ENCODE measurements at places on chromosomes 7 and 10. TPM values are rescaled to one million over a fixed set of nuclear protein-coding genes. Genes with fewer than 3 reads are reported as not detected.

DNA sequence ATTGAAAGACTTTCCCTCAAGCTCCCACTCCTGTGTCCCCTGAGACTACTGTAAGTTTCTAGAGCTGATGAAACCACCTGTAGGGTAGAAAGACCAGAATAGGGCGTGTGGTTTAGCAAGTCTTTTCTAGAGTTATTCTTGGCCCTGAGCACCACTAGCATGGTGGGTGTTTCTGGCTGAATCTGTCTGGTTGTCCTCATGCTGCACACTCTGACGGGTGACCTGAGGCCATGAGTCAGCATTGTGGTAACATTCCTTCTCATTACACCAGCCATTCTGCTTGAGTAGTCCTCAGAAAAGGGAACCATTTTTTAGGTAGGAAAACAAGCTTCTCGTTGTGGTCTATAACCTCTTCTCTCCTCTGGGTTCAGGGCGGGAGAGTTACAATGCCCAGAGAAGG lies 250.3 kb downstream of the SNX13 start:
- H3K4me3 ChIP-seq: no peak overlapping the region
- no peak for DNase-seq
- no peaks in the 10 kb centered on the region for H3K36me3 ChIP-seq
- H3K4me1 ChIP-seq: no peaks in the 10 kb centered on the region
- H3K27ac ChIP-seq: no peak overlapping the region
- H3K27me3 ChIP-seq: no peaks in the 10 kb centered on the region

DNA sequence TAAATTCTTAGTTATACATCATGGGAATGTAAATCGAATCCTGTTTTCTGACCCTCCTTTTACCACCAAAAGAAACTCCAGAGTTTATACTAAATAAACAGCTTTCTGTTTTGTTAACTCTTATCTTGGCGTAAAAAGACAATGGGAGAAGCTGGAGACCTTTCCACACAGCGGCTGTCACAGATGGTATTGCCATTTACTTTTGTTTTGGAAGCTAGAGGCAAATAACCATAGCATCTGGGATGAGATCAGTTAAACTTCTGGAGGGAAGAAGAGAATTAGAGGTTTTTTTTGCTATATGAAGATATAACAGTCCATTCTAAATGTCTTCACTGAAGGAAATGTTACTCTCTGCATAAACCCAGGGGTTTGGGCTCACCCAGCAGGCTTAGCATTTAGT lies 258.9 kb downstream of the REEP3 start:
- peaks cover 9% of the 10 kb centered on the region for H3K27me3 ChIP-seq
- H3K36me3 ChIP-seq: no peaks in the 10 kb centered on the region
- no peaks in the 10 kb centered on the region for H3K4me1 ChIP-seq
- no peak overlapping the region for H3K4me3 ChIP-seq
- H3K27ac ChIP-seq: no peak overlapping the region
- no peak for DNase-seq

DNA sequence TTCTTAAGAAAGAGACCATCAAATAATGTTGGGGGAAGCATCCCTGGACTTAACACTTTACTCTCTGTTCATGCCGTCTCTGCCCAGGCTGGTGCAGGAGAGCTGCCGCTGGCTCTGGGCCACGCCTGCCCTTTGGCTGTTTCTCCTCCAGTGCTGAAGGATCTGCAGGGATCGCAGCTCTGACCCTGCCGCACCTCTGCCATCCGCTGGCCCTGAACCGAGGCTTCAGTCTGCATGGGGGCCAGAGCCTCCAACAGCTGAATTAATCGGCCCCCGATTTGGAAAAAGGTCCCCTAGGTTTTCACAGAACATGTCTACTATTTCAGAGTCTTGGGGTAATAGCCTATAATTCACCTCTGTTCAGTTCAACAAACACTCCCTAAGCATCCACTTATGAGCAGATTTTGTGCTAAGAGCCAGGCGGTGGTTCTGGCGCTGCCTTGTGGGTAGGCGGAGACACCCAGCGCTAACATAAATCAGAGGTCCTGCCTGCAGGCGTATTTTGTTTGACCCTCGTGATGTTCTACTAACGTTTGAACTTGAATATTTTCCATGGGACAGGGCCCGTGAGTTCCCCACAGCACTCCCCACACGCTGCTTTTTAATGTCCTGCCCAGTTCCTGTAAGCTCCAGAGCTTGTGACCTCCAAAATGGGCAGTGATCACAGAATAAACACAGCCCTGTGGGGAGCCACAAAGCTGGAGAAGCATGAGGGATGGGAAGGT lies 99.0 kb downstream of the DYNC2I1 start:
- no peak overlapping the region for H3K27ac ChIP-seq
- H3K4me3 ChIP-seq: no peak overlapping the region
- H3K36me3 ChIP-seq: peaks cover 5% of the 10 kb centered on the region
- DNase-seq: no peak
- H3K4me1 ChIP-seq: peaks cover 9% of the 10 kb centered on the region

DNA sequence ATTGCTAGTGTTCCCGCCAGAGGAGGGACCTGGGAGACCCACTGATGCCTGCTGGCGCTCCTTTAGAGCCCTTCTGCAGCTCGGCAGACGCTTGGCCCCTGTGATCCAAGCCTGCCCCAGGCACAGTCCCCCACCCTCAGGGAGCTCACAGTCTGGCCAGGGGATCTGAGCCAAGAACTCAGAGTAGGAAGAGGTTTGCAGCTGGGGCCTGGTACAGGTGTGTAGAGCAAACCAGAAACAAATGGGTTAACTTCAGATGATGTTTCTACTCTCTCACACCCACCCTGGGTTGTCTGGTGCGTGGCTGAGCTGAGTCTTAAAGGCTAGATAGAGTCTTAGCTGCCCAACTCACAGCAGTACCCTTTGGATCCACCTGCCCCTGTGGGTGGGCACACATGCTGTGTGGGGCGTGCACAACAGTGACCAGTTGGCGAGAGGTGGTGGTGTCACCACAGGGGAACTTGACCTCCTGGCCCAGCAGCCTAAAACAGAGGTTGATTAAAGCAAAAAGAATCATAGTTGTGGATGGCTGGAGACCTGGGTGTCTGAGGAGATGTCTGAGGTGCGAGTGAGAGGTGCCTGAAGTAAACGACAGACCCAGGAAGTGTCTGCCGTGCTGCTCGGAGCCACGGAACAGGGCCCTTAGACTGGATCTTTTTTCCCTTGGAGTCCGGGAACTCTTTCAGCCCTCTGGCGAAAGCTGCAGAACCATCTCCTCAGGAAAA lies 31.2 kb upstream of the SRGN start:
- H3K27ac ChIP-seq: peak overlapping the region; percentile 85
- H3K27me3 ChIP-seq: no peaks in the 10 kb centered on the region
- DNase-seq: no peak
- peak overlapping the region; percentile 1 for H3K4me3 ChIP-seq
- peaks cover 59% of the 10 kb centered on the region for H3K4me1 ChIP-seq
- H3K36me3 ChIP-seq: no peaks in the 10 kb centered on the region

- no peaks in the 10 kb centered on the region for H3K27me3 ChIP-seq
- no peaks in the 10 kb centered on the region for H3K4me1 ChIP-seq
- H3K4me3 ChIP-seq: no peak overlapping the region
Observed at GRCh38 chr7:67496589-67496988, 500.0 kb downstream of the TYW1 start.

DNA sequence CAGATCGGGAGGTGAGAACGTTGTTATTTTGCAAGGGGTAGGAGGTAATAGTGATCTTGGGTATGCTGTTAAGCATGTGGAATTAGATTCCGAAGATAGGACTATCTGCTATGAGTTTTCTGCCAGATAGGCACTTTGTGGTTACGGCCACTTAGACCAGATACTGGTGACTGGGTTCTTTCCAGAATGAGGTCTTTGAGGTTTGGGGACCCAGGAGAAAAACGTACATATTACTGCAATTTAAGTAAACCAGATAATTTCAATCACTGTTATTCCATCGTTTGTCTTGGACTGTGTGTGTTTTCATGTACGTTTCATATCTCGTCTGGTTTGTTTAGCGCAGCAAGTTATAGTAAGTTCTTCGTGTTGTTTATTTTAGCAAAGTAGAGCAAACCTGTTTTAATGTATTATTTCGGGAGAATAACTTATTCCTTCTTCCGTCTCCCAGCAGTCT lies 312 bp downstream of the ARL4A start:
- peaks cover 37% of the 10 kb centered on the region for H3K4me1 ChIP-seq
- H3K36me3 ChIP-seq: peaks cover 16% of the 10 kb centered on the region

GRCh38 chr7:77532247-77532646 lies 4.8 kb upstream of the PTPN12 start:
- H3K4me1 ChIP-seq: peaks cover 4% of the 10 kb centered on the region
- H3K27ac ChIP-seq: no peak overlapping the region
- DNase-seq: no peak
- no peak overlapping the region for H3K4me3 ChIP-seq

GRCh38 chr7:79909176-79909575 lies 225.5 kb upstream of the GNAI1 start:
- peaks cover 16% of the 10 kb centered on the region for H3K4me1 ChIP-seq
- no peak overlapping the region for H3K27ac ChIP-seq
- no peak overlapping the region for H3K4me3 ChIP-seq
- no peak for DNase-seq

DNA sequence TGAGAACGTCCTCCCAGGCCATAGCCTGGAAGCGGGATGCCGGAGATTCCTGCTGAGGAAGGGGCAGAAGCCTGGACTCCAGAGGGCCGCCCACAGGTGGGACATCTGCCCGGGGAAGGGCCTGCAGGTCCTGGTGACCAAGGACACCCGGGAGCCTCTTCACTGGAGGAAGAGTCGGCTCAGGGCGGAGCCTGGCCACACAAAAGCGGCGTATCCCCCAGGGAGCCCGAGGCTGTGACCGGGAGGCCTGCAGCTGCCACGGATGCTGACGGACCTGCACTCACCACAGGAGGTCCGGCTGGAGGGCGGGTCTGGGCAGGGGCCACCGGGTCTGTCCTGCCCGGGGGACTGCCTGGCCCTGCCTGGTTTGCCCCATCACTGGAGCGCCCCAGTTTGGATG lies 15.5 kb upstream of the ADGRA1 start:
- no peaks in the 10 kb centered on the region for H3K36me3 ChIP-seq
- no peak overlapping the region for H3K27ac ChIP-seq
- DNase-seq: no peak
- H3K27me3 ChIP-seq: no peaks in the 10 kb centered on the region

- H3K27ac ChIP-seq: peak overlapping the region; percentile 58
- peaks cover 14% of the 10 kb centered on the region for H3K36me3 ChIP-seq
- H3K27me3 ChIP-seq: no peaks in the 10 kb centered on the region
- peak overlapping the region; percentile 9 for H3K4me3 ChIP-seq
Observed at GRCh38 chr7:130421684-130422083, 19.1 kb downstream of the CEP41 start.

GRCh38 chr7:80070391-80070790 lies 64.2 kb upstream of the GNAI1 start:
- no peak overlapping the region for H3K4me3 ChIP-seq
- H3K27me3 ChIP-seq: no peaks in the 10 kb centered on the region
- H3K36me3 ChIP-seq: no peaks in the 10 kb centered on the region
- no peak overlapping the region for H3K27ac ChIP-seq

GRCh38 chr7:125098377-125098970 lies 168.8 kb upstream of the POT1 start:
- no peaks in the 10 kb centered on the region for H3K36me3 ChIP-seq
- DNase-seq: no peak
- no peaks in the 10 kb centered on the region for H3K27me3 ChIP-seq
- no peak overlapping the region for H3K4me3 ChIP-seq
- H3K27ac ChIP-seq: no peak overlapping the region

DNA sequence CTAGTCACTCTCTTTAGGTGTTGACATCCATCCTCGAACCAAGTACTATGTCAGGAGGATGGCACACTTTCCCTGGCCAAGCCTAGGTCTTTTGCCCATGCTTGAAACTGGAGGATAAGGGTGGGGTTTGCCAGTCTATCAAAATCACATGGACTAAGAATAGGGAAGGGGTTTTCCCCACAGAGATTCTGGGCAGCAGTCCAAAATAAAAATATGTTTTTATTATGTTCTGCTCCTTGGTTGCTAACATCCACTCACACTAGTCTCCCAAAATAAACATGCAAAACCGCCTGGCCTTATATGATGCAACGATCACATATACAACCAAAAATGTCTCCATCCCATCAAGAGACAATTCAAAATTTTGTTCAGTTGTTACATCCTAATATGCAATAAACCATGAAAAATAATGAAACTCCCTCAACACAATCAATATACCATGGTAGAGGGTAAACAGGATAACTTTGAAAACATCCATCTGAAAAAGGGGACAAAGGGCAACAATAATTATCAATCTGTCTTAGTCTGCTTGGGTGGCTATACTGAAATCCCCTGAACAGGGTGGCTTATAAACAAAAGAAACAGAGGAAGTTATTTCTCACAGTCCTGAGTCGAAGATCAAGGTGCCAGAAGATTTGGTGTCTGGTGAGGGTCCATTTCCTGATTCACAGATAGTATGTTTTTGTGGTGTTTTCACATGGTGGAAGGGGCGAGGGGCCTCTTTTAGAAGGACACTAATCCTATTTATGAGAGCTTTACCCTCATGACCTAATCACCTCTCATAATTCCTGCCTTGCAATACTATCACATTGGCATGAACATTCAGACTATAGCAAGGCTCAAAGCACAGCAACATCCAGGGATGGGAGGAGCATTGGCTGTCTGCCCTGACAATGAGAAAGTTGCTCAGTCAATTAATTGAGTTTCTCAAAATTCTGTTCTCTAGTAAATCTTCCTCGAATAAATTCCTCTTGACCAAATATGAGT lies 159.3 kb downstream of the ETV1 start:
- H3K4me1 ChIP-seq: no peaks in the 10 kb centered on the region
- no peak overlapping the region for H3K27ac ChIP-seq
- no peaks in the 10 kb centered on the region for H3K36me3 ChIP-seq

The RGR gene
- not detected for total RNA-seq

The GPR158 gene
- 0.34 TPM for total RNA-seq

The NANOS1 gene
- total RNA-seq: 0.90 TPM

The KAT6B gene
- total RNA-seq: 24.2 TPM

Measured in activated T-helper 2 cell treated with anti-CD3 and anti-CD28 coated beads, Interferon-gamma antibody, Interleukin-2, Interleukin-4, amounts not matched to agents 10 μg/mL and 5 μg/mL and 100 μg/mL, durations not matched to agents 14 hours and 24 hours and 36 hours (primary cell).